HTR-8/SVneo (cell line): ENCODE measurements at places on chromosomes 12 and 14.

GRCh38 chr12:14619741-14620501, 52.2 kb upstream of the PLBD1 start:
- DNase-seq: no peak

- DNase-seq: no peak
Measured at GRCh38 chr12:106942775-106943174, 12.9 kb upstream of the TMEM263 start.

GRCh38 chr12:59164991-59165718, 244.9 kb upstream of the LRIG3 start:
- peak; percentile 7 for DNase-seq

GRCh38 chr12:48651681-48652080, 30.4 kb downstream of the KANSL2 start:
- no peak for DNase-seq

DNA sequence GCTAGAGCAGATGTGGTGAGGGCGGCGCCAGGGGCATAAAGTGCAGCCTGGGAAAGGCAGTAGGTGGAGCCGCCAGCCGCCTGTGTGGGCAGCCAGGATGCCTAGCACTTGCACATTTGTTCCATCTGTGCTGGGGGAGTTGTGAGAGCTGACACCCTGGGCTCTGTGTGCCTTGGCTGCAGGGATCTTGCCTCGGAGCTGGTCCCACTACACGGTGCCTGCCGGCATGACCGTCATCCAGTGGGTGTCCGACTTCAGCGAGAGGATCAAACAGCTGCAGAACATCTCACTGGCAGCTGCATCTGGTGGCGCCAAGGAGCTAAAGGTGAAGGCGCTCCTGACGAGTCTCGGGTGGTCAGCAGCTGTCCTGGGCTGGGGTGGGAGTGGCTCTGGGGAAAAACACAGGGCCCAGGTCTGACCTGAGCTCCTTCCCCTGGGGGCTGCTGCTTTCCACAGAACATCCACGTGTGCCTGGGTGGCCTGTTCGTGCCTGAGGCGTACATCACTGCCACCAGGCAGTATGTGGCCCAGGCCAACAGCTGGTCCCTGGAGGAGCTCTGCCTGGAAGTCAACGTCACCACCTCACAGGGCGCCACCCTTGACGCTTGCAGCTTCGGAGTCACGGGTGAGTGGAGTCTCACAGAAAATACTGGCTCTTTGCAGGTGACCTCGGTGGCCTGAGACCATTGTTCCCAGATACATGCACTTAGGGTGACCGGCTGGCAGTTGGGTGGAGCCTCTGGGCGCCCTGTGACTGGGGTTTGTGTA, 37.4 kb downstream of the HSP90AA1 start:
- no peak for DNase-seq

DNA sequence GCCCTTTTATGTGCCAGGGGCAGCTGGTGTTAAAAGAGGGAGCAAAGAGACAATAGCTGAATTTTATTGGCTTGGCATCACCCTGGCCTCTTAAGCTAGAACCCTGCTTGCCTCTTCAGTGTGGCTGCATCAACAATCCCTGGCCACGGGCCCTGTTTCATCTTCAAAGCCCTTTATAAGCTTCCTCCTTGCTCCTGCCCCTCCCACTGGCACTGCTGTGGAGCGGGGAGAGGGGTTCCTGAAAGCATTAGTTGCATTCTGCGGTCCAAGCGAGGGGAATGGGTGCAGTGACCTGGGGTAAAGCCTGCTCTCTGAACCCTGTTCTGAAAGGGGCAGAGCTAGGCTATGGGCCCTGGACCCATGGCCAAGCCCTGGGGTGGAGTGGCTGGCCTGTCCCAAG, 220 bp upstream of the KRT83 start:
- no peak for DNase-seq

- no peak for DNase-seq
Measured at GRCh38 chr12:82833481-82833880, 146.8 kb downstream of the TMTC2 start.

DNA sequence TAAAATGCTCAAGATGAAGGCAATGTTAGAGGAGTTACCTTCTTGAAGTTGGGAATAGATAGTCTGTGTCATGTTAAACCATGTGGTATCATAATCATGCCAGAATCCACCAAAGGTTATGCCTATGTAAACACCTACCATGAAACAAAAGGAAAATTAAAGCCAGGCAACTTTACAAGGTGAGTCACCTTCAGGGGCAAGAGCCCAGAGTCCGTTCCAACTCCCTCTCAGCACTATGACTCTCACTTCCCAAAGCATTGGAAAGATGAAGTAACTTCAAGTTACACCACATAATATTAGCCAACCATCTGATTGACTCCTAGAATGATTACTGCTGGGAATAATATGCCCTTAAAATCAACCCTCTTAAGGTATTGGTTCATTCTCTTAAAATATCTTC, 38.5 kb downstream of the CATSPERB start:
- DNase-seq: no peak

DNA sequence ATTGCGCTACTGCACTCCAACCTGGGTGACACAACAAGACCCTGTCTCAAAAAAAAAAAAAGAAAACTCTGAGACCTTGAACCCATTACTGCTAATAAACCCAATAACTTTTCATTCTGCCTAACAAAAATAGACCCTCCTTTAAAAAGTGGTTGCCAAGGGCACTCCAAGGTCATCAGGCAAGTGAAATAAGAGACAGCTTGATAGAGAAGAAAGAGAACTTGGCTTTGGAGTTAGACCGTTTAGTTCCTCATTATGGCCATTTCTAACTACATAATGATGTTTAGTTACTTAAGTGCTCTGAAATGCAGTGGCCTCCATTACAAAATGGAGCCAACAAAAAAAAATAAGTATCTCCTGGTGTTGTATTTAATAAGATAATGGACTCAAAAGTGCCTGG, 55.9 kb downstream of the PHLDA1 start:
- no peak for DNase-seq

GRCh38 chr12:122067966-122068365, 10.6 kb upstream of the MLXIP start:
- DNase-seq: no peak
